ENCODE measurements at places on chromosomes 16 and 17.

- DNase-seq: no peak
Observed at GRCh38 chr17:30299000-30299399, 7.3 kb upstream of the BLMH start.

GRCh38 chr17:76696763-76697701 is 13.7 kb downstream of the MXRA7 start:
- DNase-seq: peak; percentile 40

GRCh38 chr17:79945591-79946255 is 89.9 kb downstream of the TBC1D16 start:
- no peak for DNase-seq

DNA sequence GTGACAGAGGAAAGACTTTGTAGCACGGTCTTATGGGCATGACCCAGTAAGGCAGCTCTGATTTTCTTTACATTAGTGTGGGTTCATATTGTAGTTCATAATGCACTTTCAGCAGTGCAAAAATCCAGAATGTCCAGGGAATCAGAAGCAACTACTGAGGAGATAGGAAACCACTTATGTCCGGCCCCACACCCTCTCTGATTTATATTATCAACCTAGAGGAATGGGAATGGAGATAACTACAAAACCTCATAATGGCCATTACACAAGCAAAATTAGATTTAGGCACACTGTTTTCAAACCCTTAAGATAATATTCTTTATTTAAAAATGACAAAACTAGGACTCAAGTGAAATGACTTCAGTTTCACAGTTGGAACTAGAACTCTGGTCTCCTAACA is 7.9 kb downstream of the MAP2K4 start:
- DNase-seq: no peak

Measured in glutamatergic neuron (in vitro differentiated cells).